Hepatocyte (in vitro differentiated cells): ENCODE measurements at places on chromosomes 5 and 9. TPM values are rescaled to one million over a fixed set of nuclear protein-coding genes. Genes with fewer than 3 reads are reported as not detected.
A peak's percentile ranks its signal among the peaks of the same experiment; 100 is the strongest.

GRCh38 chr5:31733371-31733770, 94.4 kb downstream of the PDZD2 start:
- DNase-seq = no peak
- H3K36me3 ChIP-seq = no peaks in the 10 kb centered on the region
- no peak overlapping the region for H3K27ac ChIP-seq
- no peaks in the 10 kb centered on the region for H3K4me1 ChIP-seq

DNA sequence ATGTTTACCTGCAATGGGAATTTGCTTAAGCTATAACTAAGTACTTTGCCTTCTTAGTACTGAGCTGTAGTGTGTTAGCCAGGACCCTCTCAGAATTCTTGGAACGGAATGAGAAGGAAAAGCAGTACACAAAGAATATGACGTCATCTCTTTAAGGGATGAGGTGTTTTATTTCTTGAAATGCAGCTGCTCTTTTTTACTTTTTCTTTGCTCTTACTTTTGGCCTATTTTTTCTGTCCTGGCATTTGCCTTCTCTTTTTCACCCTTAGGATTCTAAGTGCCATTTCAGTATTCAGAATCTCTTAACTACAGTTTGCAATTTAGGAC, 10.1 kb downstream of the KIF2A start:
- DNase-seq = no peak
- H3K4me1 ChIP-seq = no peaks in the 10 kb centered on the region
- H3K36me3 ChIP-seq = no peaks in the 10 kb centered on the region
- H3K27ac ChIP-seq = no peak overlapping the region
- H3K27me3 ChIP-seq = no peaks in the 10 kb centered on the region

- no peak overlapping the region for H3K27ac ChIP-seq
- H3K27me3 ChIP-seq = peaks cover 4% of the 10 kb centered on the region
- no peak for DNase-seq
- H3K4me3 ChIP-seq = no peak overlapping the region
- H3K4me1 ChIP-seq = no peaks in the 10 kb centered on the region
Observed at GRCh38 chr5:153711755-153712154, 221.3 kb downstream of the GRIA1 start.

DNA sequence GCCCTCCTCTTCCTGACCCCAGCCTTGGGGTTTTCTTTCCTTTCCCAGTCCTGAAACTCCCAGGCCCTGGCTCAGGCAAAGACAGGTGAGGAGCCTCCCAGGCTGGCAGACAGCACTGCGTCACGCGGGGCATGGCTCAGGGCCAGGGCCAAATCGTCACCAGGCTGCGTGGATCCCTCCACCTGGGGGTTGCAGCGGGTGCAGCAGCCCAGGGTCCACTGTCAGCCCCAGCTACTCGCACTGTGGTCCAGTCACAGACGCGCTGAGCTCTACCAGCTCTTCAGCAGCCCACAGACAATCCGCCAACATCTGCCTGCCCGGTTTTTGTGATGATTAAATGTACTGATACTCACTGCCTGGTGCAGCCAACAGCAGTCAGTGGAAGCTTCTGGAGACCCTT, 12.1 kb downstream of the FAM78A start:
- no peaks in the 10 kb centered on the region for H3K27me3 ChIP-seq
- H3K36me3 ChIP-seq = no peaks in the 10 kb centered on the region
- no peaks in the 10 kb centered on the region for H3K4me1 ChIP-seq
- no peak for DNase-seq
- no peak overlapping the region for H3K27ac ChIP-seq

- DNase-seq = peak; percentile 56
- H3K4me1 ChIP-seq = peaks cover 26% of the 10 kb centered on the region
Observed at GRCh38 chr9:105053209-105053652, 125.3 kb upstream of the ABCA1 start.

DNA sequence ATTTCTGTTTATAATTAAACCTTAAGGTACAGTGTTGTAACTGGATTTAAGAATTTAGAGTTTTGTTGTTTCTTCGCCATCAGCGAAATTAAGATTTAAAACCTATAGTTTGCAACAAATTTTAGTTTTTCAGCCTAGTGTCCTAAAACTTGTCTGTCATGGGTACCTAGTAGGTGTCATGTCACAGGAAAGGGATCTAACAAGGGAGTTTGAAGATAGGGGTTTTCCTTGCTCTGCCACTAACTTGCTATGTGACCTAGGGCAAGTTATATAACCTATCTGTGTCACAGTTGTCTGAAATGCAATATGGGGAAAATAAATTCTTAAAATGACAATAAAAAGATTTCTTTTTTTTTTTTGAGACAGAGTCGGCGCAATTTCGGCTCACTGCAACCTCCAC, 9.2 kb upstream of the ABL1 start:
- peak overlapping the region; percentile 87 for H3K27ac ChIP-seq
- no peaks in the 10 kb centered on the region for H3K36me3 ChIP-seq
- H3K27me3 ChIP-seq = no peaks in the 10 kb centered on the region
- peaks cover 33% of the 10 kb centered on the region for H3K4me1 ChIP-seq
- no peak overlapping the region for H3K4me3 ChIP-seq

DNA sequence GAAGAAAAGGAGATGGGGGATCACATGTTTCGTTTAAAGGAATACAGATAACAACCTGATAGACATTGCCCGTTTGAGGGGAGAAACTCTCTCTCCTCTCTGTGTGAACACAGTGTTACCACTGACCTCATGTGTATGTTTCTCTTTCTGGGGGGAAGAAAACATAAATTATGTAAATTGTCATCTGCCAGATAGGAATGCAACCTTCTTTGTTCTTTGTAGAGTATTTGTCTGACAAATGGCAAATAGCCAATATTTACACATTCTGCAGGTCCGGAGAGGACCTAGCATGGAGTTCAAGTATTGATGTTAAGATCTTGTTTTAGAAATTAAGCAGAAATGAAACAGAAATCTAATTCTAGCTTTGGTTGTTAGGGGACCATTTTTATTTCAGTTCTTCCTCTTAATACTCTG, 276.3 kb downstream of the SAXO1 start:
- no peaks in the 10 kb centered on the region for H3K36me3 ChIP-seq
- DNase-seq = no peak
- H3K4me1 ChIP-seq = peaks cover 7% of the 10 kb centered on the region
- H3K27ac ChIP-seq = peak overlapping the region; percentile 7
- no peaks in the 10 kb centered on the region for H3K27me3 ChIP-seq

GRCh38 chr5:161051920-161052500, 200.0 kb upstream of the ATP10B start:
- no peaks in the 10 kb centered on the region for H3K27me3 ChIP-seq
- H3K36me3 ChIP-seq = no peaks in the 10 kb centered on the region
- no peak overlapping the region for H3K4me3 ChIP-seq
- no peak for DNase-seq

DNA sequence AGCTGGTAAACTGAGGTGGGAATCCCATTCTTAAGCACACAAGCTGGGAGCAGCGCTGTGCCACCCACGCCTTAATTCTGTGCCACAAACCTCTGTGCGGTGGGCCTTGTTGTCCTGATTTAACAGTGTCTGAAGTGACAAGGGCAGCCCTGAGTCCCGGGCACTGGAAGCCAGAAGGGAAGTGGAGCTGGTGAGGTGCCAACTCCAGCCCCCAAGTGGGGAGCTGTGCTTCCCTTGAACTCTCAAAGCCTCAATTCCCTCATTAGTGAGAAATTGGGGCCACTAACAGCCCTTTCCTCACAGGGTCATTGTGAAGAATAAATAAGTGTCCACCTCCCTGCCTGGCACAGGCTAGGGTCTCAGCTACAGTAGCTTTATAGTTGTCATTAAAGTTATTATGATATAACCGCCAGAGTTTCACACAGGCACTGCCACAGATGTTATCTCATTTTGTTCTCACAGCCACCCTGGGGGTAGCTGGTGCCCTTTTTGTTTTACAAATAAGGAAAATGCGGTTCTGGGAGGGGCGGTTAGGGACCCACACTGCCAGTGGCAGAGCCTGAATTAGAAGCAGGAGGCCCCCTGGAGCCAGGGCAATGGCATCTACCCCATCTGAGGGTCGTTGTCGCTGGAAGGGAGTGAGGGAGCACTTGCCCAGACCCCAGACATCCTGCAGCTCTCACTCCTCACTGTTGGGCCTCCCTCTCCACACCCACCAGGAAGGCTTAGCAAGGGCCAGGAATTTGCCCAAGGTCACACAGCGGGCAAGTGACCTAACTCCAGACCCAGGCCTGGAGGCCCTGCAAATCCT, 2.1 kb upstream of the TLX3 start:
- DNase-seq = no peak
- peaks cover 22% of the 10 kb centered on the region for H3K4me1 ChIP-seq
- peaks cover 86% of the 10 kb centered on the region for H3K27me3 ChIP-seq
- H3K36me3 ChIP-seq = no peaks in the 10 kb centered on the region
- no peak overlapping the region for H3K4me3 ChIP-seq
- no peak overlapping the region for H3K27ac ChIP-seq

GRCh38 chr5:54944364-54944763, 41.0 kb downstream of the ESM1 start:
- H3K27me3 ChIP-seq = no peaks in the 10 kb centered on the region
- H3K27ac ChIP-seq = no peak overlapping the region
- no peaks in the 10 kb centered on the region for H3K36me3 ChIP-seq
- no peak overlapping the region for H3K4me3 ChIP-seq
- H3K4me1 ChIP-seq = no peaks in the 10 kb centered on the region

- DNase-seq = no peak
- no peaks in the 10 kb centered on the region for H3K36me3 ChIP-seq
- no peak overlapping the region for H3K4me3 ChIP-seq
- no peaks in the 10 kb centered on the region for H3K4me1 ChIP-seq
- H3K27ac ChIP-seq = no peak overlapping the region
- no peaks in the 10 kb centered on the region for H3K27me3 ChIP-seq
Observed at GRCh38 chr9:85605905-85606304, 135.8 kb downstream of the AGTPBP1 start.

DNA sequence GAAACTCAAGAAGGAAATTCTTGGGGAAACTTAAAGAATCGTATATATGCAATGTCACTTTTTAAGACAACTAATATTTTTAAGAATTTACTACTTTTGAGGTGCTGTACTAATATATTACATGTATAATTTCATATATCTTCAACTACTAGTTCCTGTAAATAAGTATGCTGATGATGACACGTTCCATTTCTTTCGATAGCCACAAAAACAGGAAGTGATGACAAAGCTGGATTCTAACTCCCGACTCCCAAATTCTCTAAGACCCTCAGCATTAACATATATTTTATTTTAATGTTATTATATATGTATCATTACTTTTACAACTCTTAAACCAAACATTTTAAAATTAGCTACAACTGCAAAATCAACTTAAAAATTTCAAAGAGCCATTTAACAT, 74.8 kb downstream of the STK32A start:
- no peaks in the 10 kb centered on the region for H3K36me3 ChIP-seq
- H3K4me1 ChIP-seq = no peaks in the 10 kb centered on the region
- no peak overlapping the region for H3K27ac ChIP-seq

- no peak overlapping the region for H3K27ac ChIP-seq
- H3K4me3 ChIP-seq = no peak overlapping the region
- no peaks in the 10 kb centered on the region for H3K4me1 ChIP-seq
- H3K36me3 ChIP-seq = no peaks in the 10 kb centered on the region
- DNase-seq = no peak
Observed at GRCh38 chr5:162939991-162940390, 497.4 kb upstream of the CCNG1 start.

DNA sequence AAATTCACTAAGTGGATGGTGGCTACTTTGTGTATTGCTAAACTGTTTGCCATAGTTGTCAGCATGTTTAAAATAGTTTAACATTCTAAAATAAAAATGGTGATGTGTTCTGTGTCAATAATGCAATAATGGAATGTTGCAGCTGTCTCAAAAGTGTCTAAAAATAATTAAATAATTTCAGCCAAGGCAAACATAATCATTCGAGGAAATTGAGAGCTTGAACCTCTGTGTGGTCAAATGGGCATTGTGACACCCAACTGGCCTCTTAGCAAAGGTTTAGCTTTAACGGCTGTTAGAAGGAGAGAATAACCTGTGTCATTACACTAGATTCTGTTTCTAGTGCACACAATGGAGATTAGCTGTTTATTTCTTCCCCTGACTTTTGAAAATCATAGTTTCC, 278.5 kb downstream of the TMEM167A start:
- H3K27me3 ChIP-seq = no peaks in the 10 kb centered on the region
- no peak overlapping the region for H3K27ac ChIP-seq
- DNase-seq = no peak
- H3K4me1 ChIP-seq = no peaks in the 10 kb centered on the region
- no peaks in the 10 kb centered on the region for H3K36me3 ChIP-seq
- no peak overlapping the region for H3K4me3 ChIP-seq

DNA sequence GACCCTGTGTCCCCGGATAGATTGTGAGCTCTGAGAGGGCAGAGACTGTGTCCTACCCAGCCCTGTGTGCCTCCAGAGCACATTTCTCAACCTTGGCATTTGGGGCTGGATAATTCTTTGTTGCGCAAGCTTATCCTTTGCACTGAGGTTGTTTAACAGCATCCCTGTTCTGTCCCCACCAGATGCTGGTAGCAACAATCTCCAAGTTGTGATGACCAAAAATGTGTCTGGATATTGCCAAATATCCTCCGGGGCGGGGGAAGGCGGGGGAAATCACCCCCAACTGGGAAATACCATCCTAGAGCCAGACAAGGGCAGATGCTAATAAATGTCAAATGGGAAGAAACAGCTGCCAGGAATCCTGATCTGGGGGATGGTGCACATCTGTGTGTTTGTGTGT, 24.0 kb upstream of the TNIP1 start:
- peak overlapping the region; percentile 37 for H3K27ac ChIP-seq
- DNase-seq = peak; percentile 47
- H3K27me3 ChIP-seq = no peaks in the 10 kb centered on the region

GRCh38 chr9:23829580-23830475, 3.8 kb upstream of the ELAVL2 start:
- H3K4me3 ChIP-seq = no peak overlapping the region
- peak; percentile 76 for DNase-seq
- H3K4me1 ChIP-seq = peaks cover 10% of the 10 kb centered on the region

- no peak overlapping the region for H3K27ac ChIP-seq
- peaks cover 7% of the 10 kb centered on the region for H3K4me1 ChIP-seq
- no peaks in the 10 kb centered on the region for H3K27me3 ChIP-seq
- H3K36me3 ChIP-seq = no peaks in the 10 kb centered on the region
- DNase-seq = no peak
Observed at GRCh38 chr5:140398379-140398811, 3.2 kb upstream of the ANKHD1 start.

GRCh38 chr5:177086654-177087397, at the start of gene FGFR4:
FGFR4 (plus strand) TSS chr5:177086915; CDS start chr5:177089603, 2,688 bp downstream.
- peak within 1 kb of the TSS; percentile 97 for H3K27ac ChIP-seq
- DNase-seq = peak; percentile 95
- no peaks in the 10 kb centered on the region for H3K36me3 ChIP-seq
- no peaks in the 10 kb centered on the region for H3K27me3 ChIP-seq
- H3K4me1 ChIP-seq = peaks cover 17% of the 10 kb centered on the region

- no peaks in the 10 kb centered on the region for H3K27me3 ChIP-seq
- peak overlapping the region; percentile 20 for H3K27ac ChIP-seq
- DNase-seq = peak; percentile 30
- H3K4me1 ChIP-seq = peaks cover 8% of the 10 kb centered on the region
- no peaks in the 10 kb centered on the region for H3K36me3 ChIP-seq
Observed at GRCh38 chr9:85431339-85432102, 310.2 kb downstream of the AGTPBP1 start.

- DNase-seq = no peak
- no peaks in the 10 kb centered on the region for H3K27me3 ChIP-seq
- no peaks in the 10 kb centered on the region for H3K36me3 ChIP-seq
- H3K27ac ChIP-seq = peak overlapping the region; percentile 83
- no peak overlapping the region for H3K4me3 ChIP-seq
Observed at GRCh38 chr9:16196206-16196605, 643.4 kb downstream of the CCDC171 start.

SPOCK1 gene
- total RNA-seq = 5.6 and 7.7 TPM in 2 replicates

SOWAHA gene
- 11.4 and 14.4 TPM in 2 replicates for total RNA-seq

MARCOL gene
- not detected in 2 replicates for total RNA-seq

FASTKD3 gene
- total RNA-seq = 15.2 and 22.4 TPM in 2 replicates

PRSS3 gene
- 3.5 TPM in 1 of 2 replicates, not detected in the other for total RNA-seq

SLCO4C1 gene
- 17.2 and 20.5 TPM in 2 replicates for total RNA-seq

TAF11L10 gene
- total RNA-seq = not detected in 2 replicates

LCN2 gene
- 5.3 and 14.3 TPM in 2 replicates for total RNA-seq

PAPPA gene
- total RNA-seq = 8.9 and 12.3 TPM in 2 replicates

BDP1 gene
- 32.7 and 37.3 TPM in 2 replicates for total RNA-seq

GABRB2 gene
- 0.08 and 0.53 TPM in 2 replicates for total RNA-seq
